H54 (cell line): ENCODE measurements at places on chromosomes 12 and 14.

DNA sequence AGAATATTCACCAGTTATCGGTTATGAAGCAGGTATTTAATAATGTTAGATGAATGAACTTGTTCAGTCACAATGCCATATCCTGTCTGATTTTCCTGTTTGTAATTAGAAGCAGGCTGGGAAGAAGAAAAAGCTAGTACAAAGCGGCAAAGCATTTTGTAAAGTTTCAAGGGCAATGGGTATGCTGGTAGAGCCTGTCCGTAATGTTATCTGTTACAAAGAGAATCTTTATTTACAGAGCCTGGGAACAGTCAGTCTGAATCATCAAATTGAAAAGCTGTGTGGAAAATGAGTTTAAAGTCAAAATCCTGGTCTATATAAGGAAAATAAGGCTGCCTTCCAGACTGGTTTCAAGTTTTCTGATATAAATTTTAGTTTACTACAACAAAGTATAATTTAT, 40.5 kb downstream of the PARP11 start:
- no peak for DNase-seq

GRCh38 chr12:4203772-4204376, 69.7 kb upstream of the CCND2 start:
- DNase-seq: no peak

DNA sequence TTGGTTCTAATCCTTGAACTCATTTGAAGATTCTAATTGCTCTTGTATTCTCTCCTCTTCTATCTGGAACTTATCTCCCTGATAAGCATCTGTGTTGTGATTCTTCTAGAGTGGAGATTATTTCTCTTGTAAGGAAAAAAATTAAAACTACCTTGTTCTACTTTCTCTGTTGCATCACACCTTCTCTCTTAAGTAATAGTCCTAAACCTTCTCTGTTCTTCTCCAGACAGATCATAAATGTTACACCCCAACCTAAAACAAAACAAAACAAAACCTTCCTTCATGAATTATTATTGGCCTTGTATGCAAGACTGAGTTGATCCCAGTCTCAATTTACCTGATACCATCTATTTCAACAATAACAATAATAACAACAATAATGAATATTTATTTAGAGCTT, 612.1 kb downstream of the DIO2 start:
- DNase-seq: no peak

- no peak for DNase-seq
Measured at GRCh38 chr12:105399428-105400081, 69.1 kb downstream of the C12orf75 start.

DNA sequence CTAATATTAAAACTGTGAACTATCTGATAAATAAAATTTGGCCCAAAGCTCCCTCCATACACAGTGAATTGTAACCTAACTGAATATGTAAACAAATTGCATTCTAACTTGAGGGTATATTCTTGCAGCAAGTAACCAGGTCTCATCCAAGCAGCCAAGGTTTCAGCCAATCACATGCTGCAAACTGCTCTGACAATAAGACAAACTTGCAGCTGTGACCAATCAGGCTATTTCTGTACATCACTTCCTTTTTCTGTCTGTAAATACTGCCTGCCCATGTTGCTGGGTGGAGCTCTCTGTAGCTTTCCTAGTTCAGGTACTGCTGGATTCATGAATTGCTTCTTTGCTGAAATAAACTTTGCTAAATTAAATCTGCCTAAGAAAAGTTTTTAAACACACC, 499.0 kb downstream of the GALC start:
- DNase-seq: no peak

DNA sequence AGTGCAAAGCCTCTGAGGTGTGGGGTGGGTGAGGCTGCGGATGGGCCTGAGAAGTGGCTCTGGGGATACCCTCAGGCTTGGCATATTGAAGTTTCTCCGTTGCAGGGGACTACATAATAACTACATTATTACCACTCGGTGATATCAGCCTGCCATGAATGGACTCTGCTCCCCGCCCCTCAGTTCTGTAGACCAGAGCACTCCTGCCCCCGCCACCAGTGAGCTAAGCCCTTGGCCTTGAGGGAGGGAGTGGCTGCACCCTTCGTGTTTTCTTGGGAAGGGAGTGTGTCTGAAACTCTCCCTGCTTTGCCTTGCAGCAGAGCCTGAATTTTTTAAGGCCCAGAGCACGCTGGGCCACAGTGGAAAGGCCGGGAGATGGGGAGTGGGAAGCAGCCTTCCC, 1.7 kb downstream of the ORAI1 start:
- DNase-seq: no peak

- no peak for DNase-seq
Measured at GRCh38 chr14:104541905-104542465, 37.6 kb upstream of the C14orf180 start.

DNA sequence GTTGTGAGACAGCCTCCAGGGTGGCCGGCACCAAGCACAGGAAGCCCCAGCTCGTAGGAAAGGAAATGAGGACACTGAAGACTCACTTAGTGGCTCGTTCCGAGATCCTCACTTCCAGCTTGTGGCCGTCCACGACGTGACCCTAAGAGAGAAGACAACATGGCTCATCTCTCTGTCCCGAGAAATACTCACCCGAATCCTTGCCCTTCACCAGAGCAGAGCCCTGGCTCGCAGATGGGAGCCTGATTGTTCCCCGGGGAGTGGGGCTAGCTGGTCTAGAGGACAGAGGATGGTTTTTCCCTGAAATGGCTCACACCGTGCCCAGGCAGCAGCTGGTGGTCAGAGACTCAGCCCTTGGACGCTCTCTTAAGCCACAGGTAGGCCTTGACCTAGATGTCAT, 47.8 kb downstream of the RBM19 start:
- no peak for DNase-seq

DNA sequence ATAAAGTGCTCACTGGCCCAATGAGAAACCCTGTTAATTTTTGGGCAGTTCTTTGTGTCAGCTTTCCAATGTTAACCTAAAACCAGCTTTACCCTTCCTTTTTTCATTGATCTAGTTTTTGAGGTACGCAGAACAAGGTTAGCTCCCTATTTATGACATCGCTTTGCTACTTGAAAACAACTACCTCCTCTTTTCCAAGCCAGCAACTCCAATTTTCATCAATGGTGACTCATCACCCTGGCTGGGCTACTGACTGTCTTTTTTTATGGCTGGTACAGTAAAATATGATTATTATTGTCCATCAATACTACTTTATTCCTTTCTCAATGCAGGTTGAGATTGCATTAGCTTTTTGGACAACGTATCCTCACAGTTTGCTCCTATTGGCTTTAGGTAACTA, 22.5 kb upstream of the AKAP6 start:
- DNase-seq: no peak

- DNase-seq: no peak
Measured at GRCh38 chr14:50759800-50760543, 71.0 kb downstream of the NIN start.

DNA sequence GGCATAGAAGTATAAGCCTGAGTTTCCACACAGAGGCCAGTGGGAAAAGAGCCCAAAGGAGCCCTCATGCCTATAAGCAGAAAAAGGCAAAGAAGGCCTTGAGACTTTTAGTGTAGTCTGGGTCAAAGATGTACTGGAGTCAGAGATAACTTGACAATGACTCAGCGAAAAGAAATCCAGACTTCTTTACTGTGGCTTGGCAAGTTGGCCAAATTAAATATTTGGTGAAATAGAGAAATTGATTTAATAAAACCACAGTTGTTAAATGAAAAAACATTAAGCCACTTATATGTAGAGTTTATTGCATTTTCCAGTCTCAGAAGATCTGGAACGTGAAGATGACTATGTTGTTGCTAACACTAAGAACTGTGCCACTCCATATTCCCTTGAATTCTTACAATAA, 105.1 kb downstream of the TMTC3 start:
- DNase-seq: no peak

- DNase-seq: no peak
Measured at GRCh38 chr14:56514663-56515371, 64.8 kb upstream of the TMEM260 start.

- DNase-seq: no peak
Measured at GRCh38 chr14:45716572-45716971, 463.6 kb upstream of the MIS18BP1 start.

DNA sequence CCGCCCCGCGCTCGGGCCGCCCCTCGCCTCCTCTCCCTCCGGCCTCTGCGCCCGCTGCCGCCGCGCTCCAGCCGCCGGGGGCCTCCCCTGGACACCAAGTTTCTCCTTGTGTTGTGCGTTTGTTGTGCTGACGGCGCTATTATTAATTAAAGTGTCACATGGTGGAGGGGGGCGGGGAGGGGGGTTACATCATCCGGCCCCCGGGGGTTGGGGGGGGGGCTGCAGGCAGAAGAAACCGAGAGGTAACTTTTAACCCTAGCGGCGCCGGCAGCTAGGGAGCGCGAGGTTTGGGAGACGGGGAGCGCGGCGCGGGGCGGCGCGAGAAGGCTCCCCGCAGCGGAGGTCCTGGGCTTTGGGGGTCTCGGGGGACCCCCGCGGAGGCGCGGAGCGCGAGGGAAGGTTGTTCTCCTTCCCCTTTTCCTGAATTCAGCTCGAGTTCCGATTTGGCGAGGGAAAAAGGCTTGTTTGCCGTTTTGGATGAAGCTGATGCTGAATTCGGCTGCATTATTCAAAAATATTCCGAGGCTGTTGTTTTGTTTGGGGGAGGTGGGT, at the start of gene HRK:
Gene HRK (minus strand): TSS at position 117 of the 552 bp plus-strand sequence. CDS start 134 bp downstream, outside the sequence.
- DNase-seq: no peak

GRCh38 chr14:93011650-93012325, 88.8 kb downstream of the CHGA start:
- DNase-seq: no peak

DNA sequence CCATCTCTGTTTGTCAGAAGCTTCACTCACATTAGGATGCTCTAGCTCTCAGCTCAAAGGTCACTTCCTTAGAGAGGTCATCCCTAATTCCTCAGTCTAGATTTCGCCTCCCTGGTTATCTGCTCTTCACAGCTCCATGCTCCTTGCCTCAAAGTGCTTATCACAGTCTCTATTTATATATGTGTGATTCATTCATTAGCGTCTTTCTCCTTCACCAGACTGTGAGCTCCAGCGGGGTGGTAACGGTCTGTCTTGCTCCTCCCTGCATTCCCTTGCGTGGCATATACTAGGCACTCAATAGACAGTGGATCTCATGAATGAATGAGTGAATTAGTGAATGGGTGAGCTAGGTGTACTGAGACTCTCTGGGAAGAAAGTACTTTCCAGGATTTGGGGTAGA, 6.9 kb downstream of the SYNDIG1L start:
- DNase-seq: no peak

DNA sequence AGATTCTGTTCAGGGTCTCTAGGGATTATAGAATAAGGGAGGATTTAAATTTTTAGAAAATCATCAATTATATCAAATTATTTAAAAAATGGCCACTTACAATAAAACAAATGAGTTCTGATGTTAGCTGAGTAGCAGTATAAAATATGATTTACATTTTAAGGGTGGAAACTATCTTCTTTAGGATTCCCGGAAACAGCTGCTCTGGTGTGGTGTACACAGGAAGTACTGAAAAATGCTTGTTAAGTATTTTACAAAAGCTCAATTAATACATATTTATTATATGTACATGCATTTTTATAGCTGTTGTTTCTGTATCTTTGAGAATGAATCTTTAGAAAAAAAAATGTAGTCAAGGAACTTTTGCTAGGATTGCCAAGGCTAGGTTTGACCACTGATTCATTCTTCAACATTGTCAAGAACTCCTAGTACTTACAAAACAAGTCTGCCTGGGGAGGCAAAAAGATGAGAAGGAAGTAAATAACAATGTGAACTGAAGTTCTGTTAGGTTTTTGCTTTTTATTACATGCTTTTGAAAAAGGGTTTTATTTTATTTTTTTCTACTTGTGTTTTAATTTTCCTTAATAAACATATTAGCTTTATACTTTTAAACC, 48.0 kb downstream of the ARF6 start:
- DNase-seq: no peak

GRCh38 chr12:108182096-108182495, 53.0 kb downstream of the WSCD2 start:
- DNase-seq: no peak

GRCh38 chr12:26732005-26732908, 100.7 kb downstream of the ITPR2 start:
- DNase-seq: no peak

GRCh38 chr12:109566424-109566823, 6.9 kb downstream of the MMAB start:
- no peak for DNase-seq

DNA sequence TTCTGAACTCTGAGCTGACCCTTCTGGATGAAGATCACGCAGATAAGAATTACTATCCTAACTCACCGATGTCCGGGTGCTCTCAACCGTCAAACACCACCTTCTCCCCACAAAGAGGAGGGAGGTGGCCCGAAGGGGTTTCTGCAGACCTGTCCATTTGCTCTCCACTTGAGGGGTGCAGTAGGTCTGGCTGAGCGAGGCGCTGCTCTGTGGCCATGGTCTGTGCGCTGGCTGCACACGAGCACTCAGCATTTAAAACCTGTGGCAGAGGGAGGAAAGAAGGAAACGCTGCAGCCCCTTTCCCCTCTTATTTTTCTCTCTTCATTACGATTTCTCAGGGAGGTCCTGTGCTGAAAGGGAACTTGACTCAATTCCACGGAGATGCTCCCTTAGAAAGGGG, 1.5 kb upstream of the HOXC13 start:
- no peak for DNase-seq

DNA sequence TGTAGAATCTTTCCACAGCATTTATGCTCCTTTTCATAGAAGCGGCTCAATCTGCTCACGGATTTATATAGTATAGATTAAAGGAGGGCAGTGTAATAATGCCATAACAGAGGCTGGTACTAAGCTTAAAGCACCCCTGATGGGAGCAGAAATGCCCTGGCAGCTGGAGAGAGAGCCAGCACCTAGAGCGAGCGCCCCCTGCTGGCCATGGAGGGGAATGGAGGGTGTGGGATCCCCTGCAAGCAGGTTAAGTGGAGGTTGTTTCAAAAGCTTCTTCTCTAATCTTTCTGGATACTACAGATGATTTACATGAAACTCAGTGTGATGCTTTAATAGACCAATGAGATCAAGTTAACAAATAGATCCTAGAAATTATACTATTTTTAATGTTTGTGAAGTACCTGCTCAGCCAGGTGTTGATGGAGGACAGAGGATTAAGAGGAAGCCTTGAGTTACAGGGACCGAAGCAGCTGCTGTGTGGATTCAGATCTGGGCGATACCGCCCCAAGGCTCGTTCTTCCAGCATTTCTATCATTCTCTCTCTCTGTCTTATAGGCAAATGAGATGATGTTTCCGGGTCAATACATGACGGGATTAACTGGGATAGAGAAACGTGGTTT, 1519.3 kb upstream of the TMEM132C start:
- peak; percentile 55 for DNase-seq

DNA sequence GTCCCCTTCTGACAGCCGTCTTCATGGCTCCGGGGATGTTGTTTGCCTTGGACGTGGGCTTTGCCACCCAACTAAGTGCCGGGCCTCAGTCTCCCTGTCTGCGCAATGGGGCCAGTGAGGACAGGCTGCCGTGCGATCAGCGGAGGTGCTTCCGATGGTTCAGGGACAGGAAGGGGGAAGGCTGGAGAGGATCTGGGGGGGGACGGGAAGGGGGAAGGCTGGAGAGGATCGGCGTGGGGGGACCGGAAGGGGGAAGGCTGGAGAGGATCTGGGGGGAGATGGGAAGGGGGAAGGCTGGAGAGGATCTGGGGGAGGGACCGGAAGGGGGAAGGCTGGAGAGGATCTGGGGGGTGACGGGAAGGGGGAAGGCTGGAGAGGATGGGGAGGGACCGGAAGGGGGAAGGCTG, 3.4 kb downstream of the MMP17 start:
- peak; percentile 63 for DNase-seq
